ENCODE measurements at places on chromosomes 16 and 17. TPM values are rescaled to one million over a fixed set of nuclear protein-coding genes. Genes with fewer than 3 reads are reported as not detected.

The SEPTIN12 gene
- not detected for total RNA-seq

DNA sequence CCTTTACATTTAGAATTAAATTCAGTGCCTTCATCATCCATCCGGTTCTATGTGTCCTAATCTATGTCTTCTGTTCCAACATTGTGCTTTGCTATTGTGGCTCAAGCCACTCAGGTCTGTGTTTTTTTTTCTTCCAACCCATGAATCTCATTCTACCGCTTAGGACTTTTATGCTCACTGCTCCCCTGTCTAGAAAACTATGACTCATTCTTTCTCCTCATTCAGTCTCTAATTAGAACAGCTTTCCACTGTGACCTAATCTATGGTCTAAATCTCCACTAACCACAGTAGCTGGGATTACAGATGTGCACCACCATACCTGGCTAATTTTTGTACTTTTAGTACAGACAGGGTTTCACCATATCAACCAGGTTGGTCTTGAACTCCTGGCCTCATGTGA, 418.7 kb downstream of the KCNJ2 start:
- no peak for DNase-seq

The KRTAP4-5 gene
- total RNA-seq: not detected

The CTRB1 gene
- not detected for total RNA-seq

DNA sequence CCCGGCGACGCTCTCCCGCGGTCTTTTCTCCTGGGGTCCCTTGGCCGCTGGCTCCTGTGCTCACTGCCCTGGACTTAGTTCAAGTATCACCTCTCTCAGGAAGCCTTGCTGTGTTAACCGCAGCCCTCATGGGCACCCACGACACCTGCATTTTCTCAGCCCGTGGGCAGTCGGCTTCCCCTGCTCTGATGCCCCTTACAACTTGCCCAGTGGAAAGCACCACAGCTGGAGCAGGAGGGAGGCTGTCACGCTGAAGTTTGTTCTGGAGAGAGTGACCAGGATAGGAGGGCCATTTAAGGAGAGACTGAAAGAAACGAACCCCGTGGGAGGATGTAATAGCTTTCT, 395 bp downstream of the STXBP4 start:
- peak; percentile 28 for DNase-seq

GRCh38 chr17:2847381-2848333, 51.4 kb downstream of the RAP1GAP2 start:
- no peak for DNase-seq

GRCh38 chr17:50021681-50022370, 26.8 kb upstream of the DLX3 start:
- no peak for DNase-seq

The ST6GALNAC2 gene
- total RNA-seq: 1.2 TPM

DNA sequence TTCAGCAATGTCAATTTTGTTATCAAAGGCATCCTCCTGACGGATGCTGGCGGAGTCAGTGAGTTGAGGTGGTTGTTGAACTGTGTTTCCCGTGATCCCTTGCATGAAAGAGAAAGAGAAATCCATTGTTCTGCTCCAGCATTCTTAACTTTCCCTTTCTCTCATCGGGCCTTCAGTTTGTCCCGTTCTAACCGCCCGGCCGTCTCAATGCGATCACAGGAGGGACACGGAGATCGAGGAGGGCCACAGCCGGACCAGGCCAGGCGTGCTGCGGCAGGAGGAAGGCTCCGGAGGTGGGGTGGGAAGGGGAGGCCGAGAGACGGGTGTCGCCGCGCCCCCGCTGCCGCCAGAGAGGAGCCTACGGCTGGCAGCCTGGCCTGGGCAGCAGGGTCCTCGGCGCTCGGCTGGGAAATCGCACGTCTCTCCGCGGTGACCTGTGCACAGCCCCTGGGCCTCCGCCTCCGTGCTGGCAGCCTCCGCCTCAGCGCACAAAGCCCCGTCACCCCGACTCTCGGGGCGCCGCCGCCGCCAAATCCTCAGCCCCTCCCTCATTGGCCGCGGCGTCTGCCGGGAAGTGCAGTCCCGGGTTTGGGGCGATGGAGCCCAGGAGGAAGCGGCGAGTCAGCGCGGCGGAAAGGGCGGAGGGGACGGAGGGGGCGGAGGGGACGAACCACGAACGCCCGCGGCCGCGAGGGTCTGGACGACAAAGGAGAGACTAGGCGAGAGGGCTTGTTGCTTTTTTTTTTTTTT, 38.1 kb downstream of the SOST start:
- DNase-seq: peak; percentile 87

The RGS9 gene
- 5.8 TPM for total RNA-seq

DNA sequence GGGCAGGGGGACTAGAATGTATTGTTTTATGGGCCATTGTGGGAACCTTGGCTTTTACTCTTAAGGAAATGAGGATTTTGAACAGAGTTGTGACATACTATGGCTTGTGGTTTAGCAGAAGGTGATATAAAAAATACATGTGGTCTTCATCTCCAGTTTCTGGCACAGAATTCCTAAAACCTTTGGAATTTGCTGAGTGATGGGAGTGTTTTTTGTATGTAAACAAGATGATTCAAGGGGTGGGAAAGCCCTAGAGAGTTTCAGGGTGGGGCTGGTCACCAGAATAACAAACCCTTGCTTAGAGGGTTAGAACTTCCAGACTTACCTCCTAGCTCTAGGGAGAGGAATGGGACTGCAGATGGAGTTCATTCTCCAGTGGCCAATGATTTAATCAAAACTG, 316.1 kb downstream of the PHKB start:
- no peak for DNase-seq
